B cell (primary cell): ENCODE measurements at places on chromosomes 7 and 10. TPM values are rescaled to one million over a fixed set of nuclear protein-coding genes. Genes with fewer than 3 reads are reported as not detected.

- H3K27ac ChIP-seq: no peak overlapping the region
- no peak for DNase-seq
- no peaks in the 10 kb centered on the region for H3K27me3 ChIP-seq
- peaks cover 4% of the 10 kb centered on the region for H3K4me1 ChIP-seq
- peaks cover 2% of the 10 kb centered on the region for H3K36me3 ChIP-seq
- H3K4me3 ChIP-seq: no peak overlapping the region
These were observed 239.0 kb downstream of the MGMT start for GRCh38 chr10:129706081-129706480.

The ZNF862 gene
- 24.3 and 33.0 TPM in 2 replicates for total RNA-seq

- H3K27ac ChIP-seq: no peak overlapping the region
- no peaks in the 10 kb centered on the region for H3K36me3 ChIP-seq
- H3K4me3 ChIP-seq: peak overlapping the region; percentile 29
- DNase-seq: peak; percentile 12
These were observed 967 bp downstream of the GAD2 start for GRCh38 chr10:26217396-26218086.

GRCh38 chr7:158420591-158421340, 166.9 kb downstream of the PTPRN2 start:
- H3K4me3 ChIP-seq: no peak overlapping the region
- no peak for DNase-seq
- H3K4me1 ChIP-seq: no peaks in the 10 kb centered on the region
- no peak overlapping the region for H3K27ac ChIP-seq
- no peaks in the 10 kb centered on the region for H3K27me3 ChIP-seq

GRCh38 chr7:157846271-157846670, 509.5 kb downstream of the DNAJB6 start:
- H3K36me3 ChIP-seq: no peaks in the 10 kb centered on the region
- peaks cover 2% of the 10 kb centered on the region for H3K4me1 ChIP-seq

The TMEM273 gene
- total RNA-seq: 36.0 and 37.5 TPM in 2 replicates

The AQP1 gene
- total RNA-seq: 0.10 TPM in 1 of 2 replicates, not detected in the other

DNA sequence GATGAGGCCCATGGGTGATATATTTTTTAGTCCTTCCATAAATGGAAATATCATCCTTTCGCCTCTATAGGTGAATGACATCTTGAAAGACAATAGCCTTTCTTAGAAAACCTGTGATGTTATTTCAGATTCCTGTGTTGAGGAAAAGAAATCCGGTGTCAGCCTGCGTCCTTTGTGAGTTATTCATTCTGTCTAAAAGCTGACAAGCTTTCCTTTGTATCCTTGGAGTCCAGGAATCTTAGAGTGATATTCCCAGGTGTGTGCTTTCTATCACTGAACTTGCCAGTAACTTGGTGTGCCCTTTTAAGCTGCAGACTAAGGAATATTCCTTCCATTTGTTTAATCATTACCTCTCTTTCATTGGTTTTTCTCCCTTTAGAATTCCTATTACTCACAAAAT, 41.0 kb downstream of the EVX1 start:
- no peaks in the 10 kb centered on the region for H3K36me3 ChIP-seq
- no peak overlapping the region for H3K4me3 ChIP-seq
- no peaks in the 10 kb centered on the region for H3K4me1 ChIP-seq
- H3K27ac ChIP-seq: no peak overlapping the region

- no peak overlapping the region for H3K27ac ChIP-seq
- no peaks in the 10 kb centered on the region for H3K4me1 ChIP-seq
- no peaks in the 10 kb centered on the region for H3K27me3 ChIP-seq
- no peaks in the 10 kb centered on the region for H3K36me3 ChIP-seq
- no peak for DNase-seq
These were observed 42.6 kb upstream of the DLG5 start for GRCh38 chr10:77969114-77969513.

DNA sequence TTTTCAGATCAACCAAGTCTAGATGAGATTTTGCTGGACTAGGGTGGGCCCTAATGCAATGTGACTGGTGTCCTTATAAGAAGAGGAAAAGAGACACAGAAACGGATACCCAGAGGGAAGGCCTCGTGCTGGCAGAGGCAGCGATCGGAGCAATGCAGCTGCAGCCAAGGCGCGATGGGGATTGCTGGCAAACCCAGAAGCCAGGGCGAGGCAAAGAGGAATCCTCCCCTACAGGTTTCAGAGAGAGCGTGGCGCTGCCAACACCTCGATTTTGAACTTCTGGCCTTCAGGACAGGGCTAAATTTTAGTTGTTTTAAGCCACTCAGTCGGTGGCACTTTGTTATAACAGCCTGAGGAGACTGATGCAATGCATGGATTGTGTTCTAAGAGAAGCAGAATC, 157.1 kb upstream of the RHEB start:
- H3K36me3 ChIP-seq: no peaks in the 10 kb centered on the region
- H3K27ac ChIP-seq: no peak overlapping the region
- H3K4me1 ChIP-seq: peaks cover 4% of the 10 kb centered on the region
- H3K4me3 ChIP-seq: no peak overlapping the region
- no peak for DNase-seq
- no peaks in the 10 kb centered on the region for H3K27me3 ChIP-seq

DNA sequence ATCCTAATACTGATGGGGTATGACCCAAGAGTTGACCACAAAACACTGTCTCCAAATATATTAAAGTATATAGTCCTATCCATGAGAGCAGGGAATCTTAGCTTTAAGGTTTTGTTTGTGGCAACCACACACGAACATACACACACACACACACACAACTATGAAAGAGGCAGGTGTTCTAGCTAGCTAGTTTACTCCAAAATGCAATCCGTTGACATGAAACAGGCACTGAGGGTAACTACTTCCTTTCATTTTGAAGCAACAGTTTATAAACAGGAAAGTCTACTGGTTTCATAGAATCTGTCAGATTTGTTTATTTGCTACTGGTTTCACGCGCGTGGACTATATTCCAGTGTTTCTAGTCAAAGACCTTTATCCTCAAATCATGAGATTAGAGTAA, 14.8 kb downstream of the HTR5A start:
- H3K27me3 ChIP-seq: no peaks in the 10 kb centered on the region
- H3K4me3 ChIP-seq: no peak overlapping the region
- no peak for DNase-seq
- no peaks in the 10 kb centered on the region for H3K36me3 ChIP-seq
- H3K4me1 ChIP-seq: no peaks in the 10 kb centered on the region
- H3K27ac ChIP-seq: no peak overlapping the region
